Stimulated activated CD4-positive, alpha-beta T cell treated with anti-CD3 and anti-CD28 coated beads, Interleukin-12 subunit alpha, Interleukin-12 subunit beta, amount 100 ng/mL, for 24 hours (primary cell): ENCODE measurements at places on chromosomes 12 and 14.

DNA sequence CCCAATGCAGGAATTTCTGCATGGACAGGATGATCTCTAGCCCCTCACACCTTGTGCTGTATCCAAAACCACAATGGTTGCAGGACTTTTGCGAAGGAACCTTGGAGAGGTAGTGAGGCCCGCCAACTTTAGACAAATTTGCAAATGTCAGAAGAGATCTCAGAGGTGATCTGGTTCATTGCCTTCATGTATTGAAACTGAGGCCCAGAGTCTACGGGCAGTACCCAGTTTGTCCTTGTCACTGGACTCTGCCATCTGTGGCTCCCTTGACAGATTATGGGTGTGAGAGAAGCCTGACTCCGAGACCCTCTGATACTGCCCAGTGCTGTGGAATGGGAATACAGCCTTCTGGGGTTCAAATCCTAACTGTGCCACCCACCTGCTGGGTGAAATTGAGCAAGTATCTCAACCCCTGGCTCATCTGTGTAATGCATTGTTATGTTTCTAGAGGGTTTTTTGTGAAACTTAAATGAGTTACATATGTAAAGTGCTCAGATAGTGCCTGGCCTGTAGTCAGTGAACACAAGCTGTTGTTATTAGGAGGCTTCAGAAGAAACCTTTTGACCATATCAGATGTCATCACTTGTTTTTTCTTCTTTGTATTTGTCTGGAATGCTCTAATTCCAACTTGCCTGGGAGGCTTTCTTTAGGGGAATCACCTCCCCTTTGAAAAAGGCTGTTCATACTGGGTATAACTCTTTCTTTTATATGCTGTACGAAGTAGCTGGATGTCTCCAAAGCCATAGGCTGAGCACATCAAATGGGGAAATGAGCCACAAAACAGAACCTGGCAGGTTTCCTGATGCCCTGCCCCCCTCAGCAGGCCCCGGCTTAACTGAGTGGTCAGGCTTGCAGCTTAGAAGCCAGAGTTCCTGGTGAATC is 71.4 kb upstream of the SRSF5 start:
- no peak for DNase-seq

GRCh38 chr14:84477996-84478395 is 1051.9 kb upstream of the FLRT2 start:
- DNase-seq: no peak

- no peak for DNase-seq
Measured at GRCh38 chr12:11568762-11569478, 80.6 kb upstream of the ETV6 start.

- no peak for DNase-seq
Measured at GRCh38 chr14:80770114-80770908, 171.2 kb downstream of the CEP128 start.

- no peak for DNase-seq
Measured at GRCh38 chr14:99035268-99035667, 236.7 kb downstream of the BCL11B start.

DNA sequence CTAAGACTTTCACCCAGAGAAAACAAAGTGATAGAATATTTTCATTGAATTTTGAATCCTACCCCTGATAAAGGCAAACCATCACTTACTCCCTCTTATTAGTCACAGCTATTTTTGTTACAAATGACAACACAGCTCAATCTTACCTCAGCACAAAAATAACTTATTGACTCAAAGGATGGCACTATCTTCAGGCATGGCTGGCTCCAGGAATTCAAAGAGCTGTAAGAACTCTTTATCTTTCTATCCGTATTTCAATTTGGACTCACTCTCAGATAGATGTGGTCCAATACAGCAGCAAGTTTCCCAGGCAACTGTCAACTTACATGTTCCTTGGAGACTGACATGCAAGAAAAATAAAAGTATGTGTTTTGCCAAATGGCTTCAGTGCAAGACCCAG is 709.4 kb upstream of the MDGA2 start:
- no peak for DNase-seq

- DNase-seq: no peak
Measured at GRCh38 chr14:92753250-92753649, 4.8 kb upstream of the LGMN start.

DNA sequence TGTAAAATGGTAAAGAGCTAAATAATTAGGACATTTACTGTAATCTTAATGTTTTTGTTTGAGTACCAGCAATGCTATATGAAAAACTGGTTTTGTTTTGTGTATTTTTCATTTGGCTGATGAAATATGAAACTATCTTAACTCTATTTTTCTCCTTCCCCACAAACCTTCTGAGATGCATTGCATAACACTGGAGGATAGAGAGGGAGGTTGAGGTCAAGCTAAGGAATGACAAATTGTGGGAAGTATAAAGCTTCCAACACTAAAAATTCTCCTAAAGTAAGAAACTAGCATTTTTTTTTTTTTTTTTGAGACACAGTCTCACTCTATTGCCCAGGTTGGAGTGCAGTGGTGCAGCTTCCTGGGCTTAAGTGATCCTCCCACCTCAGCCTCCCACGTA is 31.5 kb upstream of the SRP54 start:
- no peak for DNase-seq

DNA sequence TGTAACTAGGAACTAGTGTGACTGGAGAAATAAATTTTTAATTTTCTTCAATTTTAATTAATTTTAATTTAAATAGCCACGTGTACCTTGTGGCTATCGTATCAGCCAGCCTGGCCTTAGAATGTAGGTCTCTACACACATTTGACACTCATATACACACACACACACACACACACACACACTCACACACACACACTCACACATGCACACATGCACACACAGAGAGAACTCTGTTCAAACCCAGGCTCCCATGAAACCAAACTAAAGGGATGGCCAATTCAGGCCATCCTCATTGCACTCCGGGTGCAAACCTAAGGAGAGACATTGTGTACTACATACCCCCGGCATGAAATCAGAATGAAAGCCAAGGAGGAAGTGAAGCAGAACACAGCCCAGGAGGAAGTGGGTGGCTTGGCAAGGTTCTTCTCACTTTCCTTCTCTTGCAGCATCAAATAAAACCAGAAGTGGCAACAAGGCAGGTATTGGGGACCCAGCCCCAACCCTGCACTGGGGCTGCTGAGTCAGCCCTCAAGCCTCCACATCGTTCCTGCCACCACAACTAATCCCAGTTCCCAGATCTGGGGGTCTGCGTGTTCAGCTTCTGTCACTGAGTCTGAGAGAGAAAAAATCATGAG is 26.2 kb upstream of the CHPT1 start:
- DNase-seq: no peak

GRCh38 chr14:76083796-76084765 is 67.6 kb upstream of the GPATCH2L start:
- no peak for DNase-seq

GRCh38 chr14:89284333-89285058 is 132.5 kb downstream of the FOXN3 start:
- DNase-seq: no peak

DNA sequence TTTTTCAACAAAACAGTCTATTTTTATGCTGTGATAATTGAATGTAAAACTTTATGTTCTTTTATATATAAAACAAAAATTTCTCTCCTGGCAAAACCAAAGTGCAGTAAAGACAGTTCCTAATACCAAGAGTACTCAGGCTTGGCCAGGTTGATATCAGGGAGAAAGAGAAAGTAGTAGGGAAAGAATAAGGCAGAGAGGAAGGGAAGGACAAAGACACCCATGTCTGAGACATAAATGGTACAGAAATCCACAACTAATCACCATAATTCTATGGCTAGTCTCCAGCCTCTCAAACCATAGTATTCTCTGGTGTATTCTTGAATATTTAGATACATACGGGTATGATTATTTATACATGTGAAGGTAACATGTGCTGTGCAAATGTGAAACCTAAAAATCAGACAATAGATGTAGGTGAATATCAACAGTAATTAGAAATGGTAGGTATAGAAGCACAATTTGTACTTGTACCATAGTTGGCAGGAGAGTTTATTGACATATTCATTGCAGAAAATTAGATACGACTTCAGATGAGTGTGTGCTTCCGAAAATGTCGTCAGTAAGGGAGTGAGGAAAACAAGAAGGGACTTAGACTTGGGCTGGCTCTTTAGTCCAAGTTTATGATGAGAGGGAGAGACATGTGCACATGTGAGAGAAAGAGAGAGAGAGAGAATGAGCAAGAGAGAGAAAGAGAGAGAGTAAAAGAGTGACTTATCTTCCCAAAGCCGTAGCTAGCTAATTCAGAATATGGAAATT is 230.8 kb upstream of the NPAS3 start:
- DNase-seq: no peak

GRCh38 chr14:91420686-91421085 is 3.1 kb upstream of the CCDC88C start:
- no peak for DNase-seq

DNA sequence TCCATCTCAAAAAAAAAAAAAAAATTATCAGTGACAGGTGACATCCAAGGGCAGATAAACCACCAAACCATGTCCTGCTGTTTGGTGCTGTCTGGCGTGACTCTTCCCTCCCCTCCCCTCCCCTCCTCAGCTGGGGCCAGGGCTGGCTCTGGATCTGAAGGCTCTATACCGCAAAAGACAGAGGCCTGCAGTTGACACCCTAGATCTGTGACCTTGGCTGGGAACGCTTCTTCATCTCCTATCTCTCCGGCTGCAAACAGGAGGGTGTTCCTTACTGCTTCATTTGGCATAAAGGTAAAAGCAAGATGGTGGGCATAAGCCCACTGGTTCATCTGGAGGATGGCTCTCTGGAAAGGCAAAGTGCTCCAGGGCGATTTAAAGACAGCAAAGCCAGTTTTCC is 126.8 kb upstream of the PRMT8 start:
- no peak for DNase-seq

- DNase-seq: no peak
Measured at GRCh38 chr14:29462772-29463171, 464.9 kb downstream of the PRKD1 start.

DNA sequence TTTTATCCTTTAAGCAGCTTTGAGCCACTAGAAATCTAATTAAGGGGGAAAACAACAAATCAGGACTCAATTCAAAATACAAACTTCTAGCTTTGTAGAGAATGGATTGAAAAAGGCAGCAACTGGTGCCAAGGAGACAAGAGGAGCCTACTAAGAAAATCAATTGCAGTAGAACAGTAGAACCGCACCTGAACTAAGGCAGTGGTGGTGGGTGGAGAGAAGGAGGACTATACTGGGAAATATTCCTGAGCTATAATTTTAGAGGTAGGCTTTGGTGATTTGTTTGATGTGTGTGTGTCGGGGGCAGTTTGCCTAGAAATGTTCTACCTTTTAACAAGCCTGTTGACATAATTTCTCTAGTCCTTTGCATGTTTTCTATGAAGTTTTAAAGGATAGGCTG is 270.9 kb upstream of the SYT10 start:
- no peak for DNase-seq

DNA sequence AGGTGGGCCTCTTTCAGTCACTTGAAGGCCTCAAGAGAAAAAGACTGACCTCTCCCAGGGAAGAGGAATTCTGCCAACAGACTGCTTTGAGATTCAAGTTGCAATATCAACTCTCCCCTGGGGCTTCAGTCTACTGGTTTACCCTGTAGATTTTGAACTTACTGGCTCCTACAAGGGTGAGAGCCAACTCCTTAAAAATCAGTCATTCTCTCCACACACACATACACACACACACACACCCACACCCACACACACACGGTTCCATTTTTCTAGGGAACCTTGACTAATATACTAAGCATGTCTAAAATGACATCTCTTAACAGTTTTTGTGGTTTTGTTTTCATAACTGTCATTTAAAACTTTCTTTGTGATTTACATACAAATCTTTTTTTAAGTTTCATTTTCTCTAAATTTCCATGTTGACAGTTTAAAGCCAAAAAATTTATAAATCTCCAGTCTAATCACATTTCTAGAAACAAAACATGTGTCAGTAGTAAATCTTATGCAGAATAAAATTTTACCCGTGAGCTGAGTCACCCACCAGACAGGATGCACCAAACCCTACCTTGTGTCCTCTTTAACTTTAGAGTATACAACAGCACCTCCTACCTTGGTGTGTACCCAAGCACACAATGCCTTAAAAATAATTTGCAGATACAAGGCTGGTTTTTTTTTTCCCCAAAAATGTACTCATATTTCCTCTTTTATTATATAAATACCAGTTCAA is 394.6 kb downstream of the AEBP2 start:
- DNase-seq: peak; percentile 15
